A549 treated with GW870086 at 1 μM for 4 hours (cell line): ENCODE measurements at places on chromosomes 5 and 9. TPM values are rescaled to one million over a fixed set of nuclear protein-coding genes. Genes with fewer than 3 reads are reported as not detected.

Gene IL5
- total RNA-seq = not detected in 5 replicates

Gene PHF19
- total RNA-seq = 83.5 to 140 TPM (median 121 TPM) in 5 replicates

Gene TAL2
- total RNA-seq = 0.30 TPM in 1 of 5 replicates, not detected in the others

Gene FOXD4L5
- total RNA-seq = not detected in 5 replicates

Gene ZNG1E
- total RNA-seq = 67.5 to 75.2 TPM (median 69.1 TPM) in 5 replicates

Gene DDX4
- not detected in 5 replicates for total RNA-seq

Gene ZNF474
- total RNA-seq = 0.18 to 0.31 TPM (median 0.21 TPM) in 5 replicates

Gene ZNF483
- 0.40 to 0.98 TPM (median 0.54 TPM) in 5 replicates for total RNA-seq

Gene CDK5RAP2
- 25.0 to 34.9 TPM (median 28.3 TPM) in 5 replicates for total RNA-seq

Gene NOXA1
- 0.91 to 2.0 TPM (median 1.3 TPM) in 5 replicates for total RNA-seq

Gene CSF2
- 0.42 to 0.93 TPM (median 0.53 TPM) in 5 replicates for total RNA-seq

Gene SURF2
- total RNA-seq = 36.7 to 54.8 TPM (median 45.8 TPM) in 5 replicates

Gene FAM163B
- total RNA-seq = not detected in 5 replicates
